ENCODE measurements at places on chromosomes 16 and 17. TPM values are rescaled to one million over a fixed set of nuclear protein-coding genes. Genes with fewer than 3 reads are reported as not detected.

The AXIN2 gene
- 1.8 TPM for total RNA-seq

The GCGR gene
- not detected for total RNA-seq

The MLX gene
- total RNA-seq, result 36.2 TPM

The MT4 gene
- total RNA-seq, result not detected

The CSH2 gene
- not detected for total RNA-seq

GRCh38 chr17:4740584-4740983, 856 bp upstream of the CXCL16 start:
- DNase-seq, result no peak

GRCh38 chr16:84312783-84313382, 18.2 kb downstream of the WFDC1 start:
- DNase-seq, result no peak

GRCh38 chr17:49779739-49780231, 8.7 kb upstream of the KAT7 start:
- DNase-seq, result peak; percentile 79

DNA sequence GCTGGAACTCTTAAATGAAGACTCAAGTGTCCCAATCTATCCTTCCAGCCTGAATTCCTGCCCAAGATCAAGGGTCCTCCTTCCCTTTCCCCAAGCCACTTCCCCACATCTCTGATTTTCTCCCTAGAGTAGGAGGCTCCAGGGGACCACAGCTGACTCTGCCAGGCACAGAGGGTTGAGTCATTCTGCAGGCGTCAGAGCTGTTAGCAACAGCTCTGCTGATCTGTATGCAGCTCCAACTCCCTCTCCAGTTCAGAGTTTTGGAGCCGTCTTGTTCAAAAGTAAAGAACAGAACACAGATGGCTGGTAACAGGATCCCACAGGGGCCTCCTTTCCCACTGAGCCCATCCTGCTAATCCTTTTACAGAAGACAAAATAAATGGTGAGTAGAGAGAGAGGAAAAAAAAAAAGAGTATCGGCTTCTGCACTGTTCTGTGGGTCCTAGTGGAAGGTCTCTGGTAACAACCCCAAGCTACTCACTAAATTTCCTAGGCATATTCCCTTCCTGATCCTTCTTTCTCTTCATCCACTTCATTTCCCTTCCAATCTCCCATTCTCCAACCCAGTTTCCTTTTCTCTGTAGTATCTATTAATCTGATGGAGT, 13.4 kb upstream of the TAOK1 start:
- DNase-seq, result peak; percentile 92

- DNase-seq, result peak; percentile 56
These were observed 9.5 kb upstream of the TCF25 start for GRCh38 chr16:89863741-89864526.

- DNase-seq, result no peak
These were observed 666 bp upstream of the METTL9 start for GRCh38 chr16:21598701-21599121.

DNA sequence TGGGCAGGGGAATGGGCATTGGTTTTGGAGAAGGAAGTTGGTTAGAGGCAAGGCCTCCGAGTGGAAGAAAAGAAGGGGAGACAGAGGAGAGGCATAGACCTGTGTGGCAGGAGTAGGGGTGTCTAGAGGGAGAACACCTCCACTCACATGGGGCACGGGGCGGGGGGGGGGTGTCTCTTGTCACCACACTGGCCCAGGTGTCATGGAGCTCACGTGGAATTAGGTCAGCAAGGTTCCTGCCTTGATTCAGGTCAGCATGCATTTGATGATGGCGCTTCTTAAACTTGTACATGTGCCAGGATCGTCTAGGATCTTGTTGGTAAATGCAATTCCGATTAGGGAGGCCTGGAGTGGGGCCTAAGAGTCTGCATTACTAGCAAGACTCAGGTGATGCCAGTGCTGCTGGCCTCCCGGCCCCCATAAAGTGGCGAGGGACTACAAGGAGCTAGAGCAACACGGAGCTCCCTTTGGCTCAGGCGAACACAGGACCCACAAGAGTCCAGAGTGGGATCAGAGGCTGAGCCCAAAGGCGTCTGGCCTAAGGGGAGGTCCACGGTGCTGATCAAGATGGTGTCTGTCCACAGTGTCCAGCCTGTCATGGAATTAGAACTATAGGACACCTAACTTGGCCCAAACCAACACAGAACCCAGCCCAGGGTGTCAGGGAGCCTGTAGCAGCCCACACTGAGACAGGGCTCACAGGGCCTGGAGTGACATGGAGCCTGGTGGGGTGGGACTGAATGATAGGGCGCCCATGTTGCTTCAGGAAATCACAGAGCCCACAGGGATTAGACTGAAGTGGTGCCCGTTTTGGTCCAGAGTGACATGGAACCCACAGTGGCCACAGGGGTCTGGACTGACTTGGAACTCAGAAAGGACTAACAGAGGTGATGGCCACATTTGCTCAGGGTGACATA, 16.7 kb downstream of the EPOP start:
- DNase-seq, result no peak

DNA sequence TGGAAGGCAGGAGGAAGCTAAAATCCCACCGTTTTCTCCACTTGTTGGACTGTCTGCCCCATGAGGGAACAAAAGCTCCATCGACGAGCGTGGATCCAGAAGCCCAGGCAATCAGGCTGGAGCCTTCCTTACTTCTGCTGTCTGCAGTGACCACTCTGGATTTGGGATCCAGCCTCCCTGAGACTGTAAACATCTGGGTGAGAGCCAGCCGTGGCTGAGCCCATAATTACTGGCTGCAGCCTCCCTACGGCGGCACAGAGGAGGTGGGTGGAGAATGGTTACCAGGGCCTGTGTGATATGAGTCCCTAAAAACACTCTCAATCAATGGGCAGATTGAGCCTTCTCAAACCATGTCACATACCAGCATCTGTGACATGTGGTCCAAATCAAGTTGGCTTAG, 158.2 kb downstream of the FOXL1 start:
- no peak for DNase-seq
